ENCODE measurements at places on chromosomes 16 and 17.

DNA sequence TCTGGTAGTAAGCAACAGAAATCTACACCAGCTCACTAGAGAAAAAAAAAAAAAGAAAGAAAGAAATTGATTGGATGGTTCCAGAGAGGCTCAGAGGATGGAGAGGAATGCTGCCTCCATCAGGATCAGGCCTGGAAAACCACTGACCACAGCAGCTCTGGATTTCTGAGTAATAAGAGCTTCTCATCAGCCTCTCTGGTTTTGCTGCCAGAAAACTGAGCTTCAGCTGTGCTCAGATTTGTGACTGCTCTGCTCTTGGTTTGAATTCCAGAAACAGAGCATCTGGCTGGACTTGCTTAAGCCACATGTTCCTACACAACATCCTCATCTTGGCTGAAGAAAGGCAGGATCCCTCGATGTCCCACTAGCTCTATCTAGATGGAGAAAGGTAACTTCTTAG is 25.9 kb downstream of the IRX6 start:
- DNase-seq: no peak

GRCh38 chr17:28675490-28675889 is 13.5 kb downstream of the SUPT6H start:
- no peak for DNase-seq

DNA sequence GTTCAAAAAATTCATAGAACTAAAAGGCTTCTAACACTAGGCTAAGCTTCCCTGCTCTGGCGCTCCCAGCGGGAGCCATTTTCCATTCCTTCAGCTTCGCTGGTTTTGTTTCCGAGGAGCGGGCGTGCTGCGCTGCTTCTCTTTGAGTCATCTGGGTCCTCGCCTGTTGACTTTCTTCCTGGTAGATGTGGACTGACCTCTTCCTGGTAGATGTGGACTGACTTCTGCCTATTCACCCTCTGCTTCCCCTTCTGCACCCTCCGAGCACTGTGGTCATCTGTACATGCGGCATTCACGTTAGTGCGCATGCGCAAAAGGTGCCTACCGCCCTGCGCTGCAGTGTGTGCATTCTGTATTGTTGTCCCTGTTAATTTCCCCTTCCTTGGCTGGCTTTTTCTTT is 40.8 kb upstream of the SEC14L1 start:
- no peak for DNase-seq

DNA sequence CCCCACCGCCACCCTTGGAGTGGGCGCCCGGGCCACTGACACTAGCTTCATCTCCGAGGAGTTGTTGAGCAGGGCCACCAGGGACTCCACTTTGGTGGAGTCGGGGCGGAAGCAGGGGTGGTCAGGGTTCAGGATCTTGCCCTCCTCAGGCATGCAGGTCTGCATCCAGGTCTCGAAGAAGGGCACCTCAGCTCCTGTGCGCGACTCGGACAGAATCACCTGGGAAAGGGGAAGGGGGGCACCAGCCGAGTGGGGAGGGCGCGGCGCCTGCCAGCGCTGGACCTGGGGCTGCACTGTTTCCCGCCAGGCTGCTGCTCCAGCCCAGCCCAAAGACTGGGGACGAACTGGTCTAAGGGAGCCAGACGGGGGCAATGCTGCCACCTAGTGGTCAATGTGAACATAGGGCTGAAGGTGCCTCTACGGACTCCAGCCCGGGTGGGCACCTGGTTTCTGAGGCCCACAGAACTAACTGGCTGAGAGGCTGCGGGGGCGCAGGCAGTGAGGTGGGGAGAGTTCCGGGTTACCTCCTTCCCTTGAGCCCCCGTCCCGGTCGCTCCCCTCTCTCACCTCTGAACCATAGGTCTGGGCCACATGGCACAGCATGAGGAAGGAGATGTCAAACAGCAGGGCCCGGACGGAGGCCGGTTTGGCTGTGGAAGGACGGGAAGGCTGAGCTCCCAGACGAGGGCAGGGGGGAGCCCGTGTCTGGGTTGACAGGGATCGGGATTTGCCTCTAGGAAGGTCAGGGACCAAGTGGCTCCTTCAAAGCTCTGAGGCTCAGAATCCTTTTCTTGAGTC is 11.8 kb downstream of the CSF3 start:
- peak; percentile 40 for DNase-seq
